ENCODE measurements at places on chromosomes 2 and 18.

- DNase-seq: no peak
These were observed 1921.9 kb upstream of the LRRTM1 start for GRCh38 chr2:82226441-82226840.

DNA sequence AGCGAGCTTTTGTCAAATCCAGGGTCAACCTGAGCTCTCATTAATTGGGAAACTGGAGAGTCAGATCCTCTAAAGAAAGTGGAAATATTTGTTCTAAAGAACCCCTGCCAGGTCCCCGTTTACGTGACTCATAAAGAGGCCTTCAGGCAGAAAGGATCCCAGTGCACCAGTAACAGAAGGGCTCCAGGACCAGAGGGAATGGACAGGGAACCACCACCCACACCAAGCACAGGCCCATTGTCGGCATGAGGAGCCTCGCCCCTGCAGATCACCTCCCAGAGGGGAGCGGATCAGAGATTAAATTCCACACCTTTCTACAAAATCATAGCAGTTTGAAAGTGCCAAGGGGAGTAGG lies 16.4 kb upstream of the C1QL2 start:
- DNase-seq: no peak

DNA sequence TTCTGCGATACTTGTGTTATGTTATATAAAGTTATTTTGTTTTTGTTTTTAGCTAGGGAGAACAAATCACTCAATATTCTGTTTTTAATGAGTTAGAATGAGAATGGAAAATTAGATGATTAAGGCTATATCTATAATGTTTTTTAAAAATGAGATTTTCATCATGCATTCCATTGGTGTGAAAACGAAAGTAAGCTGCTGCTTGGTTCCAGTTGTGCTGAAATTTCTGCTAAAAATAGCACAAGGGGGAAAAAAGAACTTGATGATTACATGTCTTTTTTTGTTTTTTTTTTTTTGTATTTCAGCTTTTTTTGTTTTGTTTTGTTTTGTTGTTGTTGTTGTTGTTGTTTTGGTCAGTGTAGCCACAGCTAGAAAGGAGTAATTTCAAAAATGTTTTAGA lies 242.6 kb upstream of the KCNJ3 start:
- DNase-seq: no peak

- DNase-seq: no peak
These were observed 60.8 kb downstream of the NCKAP1 start for GRCh38 chr2:182977463-182977862.

DNA sequence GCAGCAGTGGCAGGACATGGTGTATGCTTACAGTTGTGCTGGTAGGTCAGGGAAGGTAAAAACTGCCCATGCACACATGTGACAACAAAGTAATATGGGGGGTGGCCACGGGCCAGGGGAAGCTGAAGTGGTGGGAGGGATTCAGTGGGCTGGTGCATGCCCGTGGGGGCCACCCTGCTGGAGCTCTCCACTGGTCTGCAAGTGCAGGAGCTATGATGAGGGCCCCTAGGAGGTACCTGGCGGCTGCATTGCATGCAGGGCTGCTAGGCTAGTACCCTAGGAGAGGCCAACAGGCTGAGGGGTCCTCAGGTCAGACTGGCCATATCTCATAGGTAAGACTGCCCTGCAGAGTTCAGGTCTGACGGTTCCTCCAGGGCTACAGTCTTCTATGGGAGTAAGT lies 265.9 kb downstream of the NUP35 start:
- no peak for DNase-seq

GRCh38 chr2:223081789-223082188 lies 29.8 kb downstream of the KCNE4 start:
- no peak for DNase-seq

GRCh38 chr2:43441195-43441594 lies 154.6 kb downstream of the THADA start:
- DNase-seq: no peak

DNA sequence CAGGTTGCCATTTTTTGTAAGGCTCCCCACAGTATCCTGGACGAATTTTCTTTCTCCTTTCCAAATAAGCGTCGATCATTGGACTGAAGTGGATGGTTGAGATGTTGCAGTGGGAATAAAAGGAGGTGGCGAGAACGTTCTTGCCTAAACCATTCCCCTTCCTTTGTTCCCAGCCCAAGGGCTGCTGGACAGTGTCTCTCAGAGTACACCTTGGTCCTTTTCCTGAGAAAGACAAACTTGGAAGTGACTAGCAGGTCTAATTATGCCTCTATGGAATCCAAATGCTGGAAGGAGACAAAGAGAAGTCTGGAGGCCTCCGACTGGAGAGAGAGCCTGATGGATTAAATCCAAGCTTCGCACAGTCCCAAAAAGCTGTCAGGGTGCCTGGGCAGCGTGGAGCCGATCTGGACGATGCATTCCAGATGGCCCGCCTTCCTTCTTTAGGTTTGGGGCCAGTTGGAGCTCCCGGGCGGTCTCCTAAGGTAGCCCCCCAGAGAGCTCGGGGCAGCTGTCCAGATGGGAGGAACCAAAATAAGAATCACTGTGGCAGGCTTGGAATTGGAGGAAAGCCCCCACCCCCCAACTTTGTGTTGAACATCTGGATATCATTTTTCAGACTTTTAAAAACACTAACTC lies 186.8 kb downstream of the TMEM247 start:
- no peak for DNase-seq

- no peak for DNase-seq
These were observed 268.0 kb downstream of the CYP26B1 start for GRCh38 chr2:71879509-71880184.

- no peak for DNase-seq
These were observed 337.2 kb downstream of the NBAS start for GRCh38 chr2:15223887-15224286.

DNA sequence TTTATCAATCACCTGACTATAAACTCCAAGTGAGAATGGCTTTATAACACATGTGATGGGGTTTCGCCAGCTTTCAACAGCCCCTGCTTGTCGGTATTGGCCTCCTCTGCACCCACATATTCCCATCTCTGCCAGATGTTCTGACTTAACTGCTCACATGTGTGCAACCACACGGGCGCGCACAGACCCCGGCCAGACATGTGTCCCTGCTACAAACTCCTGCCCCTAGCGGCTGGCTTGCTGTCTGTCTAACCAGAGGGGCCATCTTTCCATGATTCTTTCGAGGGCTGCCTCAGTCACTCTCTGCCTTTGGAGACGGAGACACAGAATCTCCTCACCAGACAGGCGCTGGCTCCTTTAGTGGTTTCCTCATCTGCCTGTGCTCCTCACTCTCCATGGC lies 15.3 kb downstream of the STON1 start:
- DNase-seq: no peak

GRCh38 chr18:45448871-45449270 lies 166.4 kb upstream of the SLC14A2 start:
- no peak for DNase-seq

- DNase-seq: no peak
These were observed 204.2 kb upstream of the SMAD2 start for GRCh38 chr18:48134609-48135008.

DNA sequence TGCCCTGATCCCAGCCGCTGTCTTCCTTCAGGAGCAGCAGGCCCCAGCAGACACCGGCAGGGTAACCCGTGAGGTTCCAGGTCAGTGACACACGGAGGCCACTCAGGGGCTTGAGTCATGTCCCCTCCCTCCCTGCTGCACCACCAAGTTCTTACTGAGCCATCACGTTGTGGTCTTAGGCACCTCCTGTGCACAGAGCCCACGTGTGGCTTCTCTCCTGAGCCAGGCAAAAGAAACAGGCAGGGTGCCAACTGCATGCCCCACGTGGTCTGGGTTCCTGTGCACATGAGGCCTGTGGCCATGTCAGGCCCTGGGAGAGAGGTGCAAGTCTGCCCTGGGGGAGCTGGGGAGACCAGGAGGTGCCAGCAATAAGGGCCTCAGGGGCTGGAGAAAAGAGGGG lies 264.8 kb downstream of the KLHL29 start:
- DNase-seq: no peak

DNA sequence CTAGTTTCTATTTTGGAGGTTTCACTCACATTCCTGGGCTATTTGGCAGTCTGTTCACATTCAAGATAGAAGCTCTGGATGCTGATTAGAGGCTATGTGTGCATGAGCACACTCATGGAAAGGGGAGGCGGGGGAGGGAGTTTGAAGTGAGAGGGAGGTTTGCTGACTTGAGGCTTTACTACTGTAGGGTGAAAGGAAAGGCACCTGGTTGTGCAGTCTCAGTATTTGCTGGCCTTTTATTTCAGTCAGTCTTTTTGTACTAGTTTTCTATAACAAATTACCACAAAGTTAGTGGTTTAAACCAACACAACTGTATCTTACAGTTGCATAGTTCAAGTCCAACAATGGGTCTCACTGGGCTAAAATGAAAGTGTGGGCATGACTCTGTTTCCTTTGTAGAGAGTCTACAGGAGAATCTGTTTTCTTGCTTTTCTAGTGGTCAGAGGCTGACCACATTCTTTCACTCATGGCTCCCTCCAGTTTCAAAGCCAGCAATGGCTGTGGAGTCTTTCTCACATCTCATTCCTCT lies 47.7 kb upstream of the NR4A2 start:
- no peak for DNase-seq

- DNase-seq: no peak
These were observed 6.8 kb downstream of the MBD2 start for GRCh38 chr18:54217624-54218023.

DNA sequence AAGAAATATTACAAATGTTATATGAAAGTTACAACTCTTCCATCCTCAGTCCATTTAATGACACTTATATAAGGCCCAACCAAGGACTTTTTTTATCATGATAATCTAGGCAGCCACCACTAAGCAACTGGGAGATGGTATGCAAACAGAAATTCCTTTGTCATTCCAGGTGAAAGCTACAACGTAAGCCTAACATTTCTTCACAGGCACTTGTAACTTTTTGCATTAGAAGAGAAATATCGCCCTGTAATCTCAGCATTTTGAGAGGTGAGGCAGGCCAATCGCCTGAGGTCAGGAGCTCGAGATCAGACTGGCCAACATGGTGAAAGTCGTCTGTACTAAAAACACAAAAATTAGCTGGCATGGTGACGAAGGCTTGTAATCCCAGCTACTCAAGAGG lies 581.2 kb upstream of the SLC8A1 start:
- DNase-seq: no peak

GRCh38 chr2:98445177-98445682 lies 572 bp downstream of the INPP4A start:
- DNase-seq: no peak

All from right atrium auricular region (tissue), 2 donors.